ENCODE measurements at places on chromosomes 3 and 15.

DNA sequence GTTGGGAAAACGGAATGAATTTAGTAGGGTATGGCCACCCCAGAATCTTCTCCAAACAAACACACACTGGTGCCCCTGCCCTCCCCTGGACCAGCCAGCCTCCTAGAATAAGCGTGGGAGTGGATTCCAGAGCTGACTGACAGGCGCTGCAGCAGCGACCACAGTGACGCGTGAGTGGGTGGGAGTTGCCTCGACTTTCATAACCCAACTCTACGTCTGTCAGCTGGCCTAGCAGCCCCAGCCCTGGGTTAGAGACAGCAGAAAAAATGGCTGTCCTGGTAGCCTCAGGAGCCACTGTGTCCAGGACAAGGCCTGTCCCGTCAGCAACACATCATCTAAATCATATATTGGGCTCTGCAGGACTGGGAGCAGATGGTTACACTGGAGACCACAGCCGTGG, 10.0 kb downstream of the PLA2G4B start:
- DNase-seq, result no peak

- no peak for DNase-seq
Observed at GRCh38 chr3:123781138-123781537, 103.0 kb downstream of the MYLK start.

DNA sequence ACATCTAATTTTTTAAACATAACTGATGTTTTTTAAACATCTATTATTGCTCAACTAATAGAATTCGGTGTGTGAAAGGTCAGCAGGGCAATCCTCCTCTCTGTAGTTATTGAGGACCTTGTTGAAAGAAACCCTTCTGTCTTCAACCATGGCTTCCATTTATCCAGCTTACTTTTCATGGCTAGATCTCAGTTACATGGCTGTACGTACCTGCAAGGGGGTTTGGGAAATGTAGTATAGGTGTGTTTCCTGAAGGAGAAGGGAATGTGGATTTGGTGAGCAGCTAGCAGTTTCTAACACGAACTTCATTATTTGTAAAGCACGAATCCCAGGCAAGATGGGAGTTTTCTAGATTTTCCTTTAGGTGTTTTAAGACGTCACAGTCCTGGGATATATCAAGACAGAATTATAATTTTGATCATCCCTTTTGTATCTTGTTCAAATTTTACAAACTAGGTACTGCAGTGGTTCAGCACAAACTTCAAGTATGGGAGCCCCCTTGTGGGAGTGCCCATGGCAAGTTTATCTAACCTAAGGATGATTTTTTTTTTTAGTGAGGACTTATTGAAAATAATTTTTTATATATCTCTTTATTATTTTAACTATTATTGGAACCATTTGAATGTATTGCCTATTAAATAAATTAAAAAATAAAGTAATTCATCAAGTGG, 41.6 kb downstream of the FBXL2 start:
- no peak for DNase-seq

- no peak for DNase-seq
Observed at GRCh38 chr3:66532160-66532587, 31.4 kb upstream of the LRIG1 start.

- no peak for DNase-seq
Observed at GRCh38 chr15:60444289-60444912, 34.5 kb downstream of the ICE2 start.

- DNase-seq, result no peak
Observed at GRCh38 chr3:165854696-165855095, 17.5 kb upstream of the BCHE start.

- DNase-seq, result no peak
Observed at GRCh38 chr3:128490650-128490914, 2.4 kb downstream of the GATA2 start.

DNA sequence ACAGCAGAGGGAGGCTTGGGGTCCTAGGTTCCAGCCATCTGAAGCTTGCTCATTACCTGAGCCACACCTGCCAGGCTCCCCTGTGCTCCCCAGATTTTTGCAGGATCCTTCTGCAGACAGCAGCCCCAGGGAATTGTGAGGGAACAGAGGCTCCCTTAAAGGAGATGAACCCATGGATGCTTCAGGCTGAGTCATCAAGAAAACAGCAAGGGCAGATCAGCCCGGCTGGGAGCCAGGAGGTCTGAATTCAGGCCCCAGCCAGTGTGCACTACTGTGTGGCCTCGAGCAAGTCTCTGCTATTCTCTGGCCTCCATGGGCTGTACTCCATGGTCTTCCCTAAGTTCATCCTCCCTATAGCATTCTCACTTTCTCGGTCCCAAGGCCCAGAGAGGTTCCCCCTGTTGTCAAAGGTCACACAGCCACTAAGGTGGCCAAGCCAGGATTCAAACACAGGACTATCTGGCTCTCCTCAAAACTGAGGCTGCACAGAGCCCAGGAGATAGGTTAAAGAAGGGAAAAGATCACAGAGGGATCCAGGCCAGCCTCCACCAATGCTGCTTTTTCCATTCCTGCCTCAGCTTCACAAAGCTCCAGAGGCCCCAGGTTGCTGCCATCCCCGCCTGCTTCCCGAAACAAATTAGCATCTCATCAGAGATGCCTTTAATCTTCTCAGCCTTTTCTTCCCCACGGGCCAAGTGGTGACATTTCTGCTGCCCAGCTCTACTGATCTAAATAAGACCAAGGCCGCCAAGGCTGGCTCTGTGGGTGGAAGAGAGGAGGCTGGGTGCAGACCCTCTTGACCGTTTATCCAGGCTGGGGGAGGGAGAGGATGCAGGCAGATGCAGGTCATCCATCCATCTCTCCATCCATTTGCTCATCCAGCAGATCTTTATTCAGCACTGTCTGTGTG, 21.2 kb upstream of the GRIP2 start:
- no peak for DNase-seq

DNA sequence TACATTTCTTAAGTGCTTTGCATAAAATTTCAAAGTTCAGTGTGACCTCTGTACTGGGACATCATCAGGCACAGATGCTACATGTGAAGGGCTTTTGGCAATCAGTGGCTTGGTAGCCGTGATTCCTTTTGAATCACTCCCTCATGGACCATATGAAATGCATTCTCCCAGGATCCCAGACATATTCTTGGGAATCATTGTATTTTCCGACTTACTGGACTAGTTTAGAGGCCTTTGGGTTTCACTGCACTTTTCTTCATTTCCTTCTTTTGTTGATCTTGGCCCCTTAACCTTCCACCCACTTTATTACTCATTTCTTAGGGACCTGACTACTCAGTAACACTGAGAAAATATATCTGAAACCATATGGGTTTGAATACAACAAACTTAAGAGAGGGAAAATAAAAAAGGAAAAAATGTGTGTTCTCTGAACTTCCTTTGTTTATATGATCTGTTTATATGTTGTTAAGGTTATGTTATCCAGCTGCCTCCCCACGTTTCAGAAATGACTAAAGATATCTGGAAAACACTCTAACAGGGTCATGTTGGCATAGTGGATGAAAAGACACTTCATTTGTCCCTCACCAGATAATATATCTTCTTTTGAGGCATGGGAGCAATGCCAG, 35.1 kb downstream of the HMG20A start:
- no peak for DNase-seq

- DNase-seq, result no peak
Observed at GRCh38 chr15:63528138-63528659, 23.8 kb downstream of the USP3 start.

DNA sequence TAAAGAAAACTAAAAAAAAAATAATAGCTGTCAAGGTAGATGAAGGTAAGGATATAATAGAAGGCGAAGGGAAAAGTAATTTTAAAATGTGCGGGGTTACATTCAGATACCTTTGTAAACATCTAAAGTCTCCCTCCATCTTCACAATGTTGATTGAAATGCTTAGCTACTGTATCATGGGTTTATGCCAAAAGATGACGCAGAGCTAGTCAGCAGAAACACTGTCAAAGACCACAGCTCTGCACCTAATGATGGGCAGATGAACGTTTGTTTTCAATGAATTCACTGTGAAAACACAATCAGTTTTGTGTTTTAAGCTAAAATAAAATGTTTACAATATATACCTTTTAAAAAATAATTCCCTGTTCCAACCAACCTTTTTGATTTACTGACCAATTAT, 61.2 kb downstream of the RFTN1 start:
- DNase-seq, result no peak

DNA sequence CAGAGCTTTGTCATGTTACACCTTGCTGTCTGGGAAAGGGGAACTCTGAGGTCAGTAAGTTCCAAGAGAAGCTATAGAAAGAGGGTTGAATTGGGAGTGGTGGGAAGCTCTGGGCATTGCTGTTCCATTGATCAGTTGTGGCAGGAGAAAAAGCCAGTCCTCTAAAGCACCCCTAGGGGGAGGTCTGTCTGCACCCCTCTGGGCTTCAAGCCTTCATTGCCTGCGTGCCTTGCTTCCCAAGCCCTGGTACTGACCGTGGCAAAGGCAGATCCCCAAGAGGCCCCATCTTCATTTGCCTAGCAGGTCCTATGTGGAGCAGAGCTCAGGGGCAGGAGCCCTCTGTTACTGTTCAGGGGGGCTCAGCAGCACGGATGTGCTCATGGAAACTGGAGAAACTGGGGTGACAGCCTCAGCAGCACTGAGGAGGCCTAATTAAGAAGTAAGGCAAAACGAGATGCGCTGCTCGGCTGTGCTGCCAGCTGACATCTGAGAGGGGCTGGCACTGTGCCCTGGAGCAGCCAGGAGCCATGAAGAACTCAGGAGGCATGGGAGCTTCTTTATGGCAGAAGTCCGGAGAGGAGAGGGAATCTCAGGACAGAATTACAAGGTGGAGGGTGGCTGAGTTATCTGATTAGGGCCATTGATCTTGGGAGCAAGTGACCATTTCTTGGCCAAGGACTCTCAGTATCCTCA, 270.9 kb downstream of the RPLP1 start:
- no peak for DNase-seq

DNA sequence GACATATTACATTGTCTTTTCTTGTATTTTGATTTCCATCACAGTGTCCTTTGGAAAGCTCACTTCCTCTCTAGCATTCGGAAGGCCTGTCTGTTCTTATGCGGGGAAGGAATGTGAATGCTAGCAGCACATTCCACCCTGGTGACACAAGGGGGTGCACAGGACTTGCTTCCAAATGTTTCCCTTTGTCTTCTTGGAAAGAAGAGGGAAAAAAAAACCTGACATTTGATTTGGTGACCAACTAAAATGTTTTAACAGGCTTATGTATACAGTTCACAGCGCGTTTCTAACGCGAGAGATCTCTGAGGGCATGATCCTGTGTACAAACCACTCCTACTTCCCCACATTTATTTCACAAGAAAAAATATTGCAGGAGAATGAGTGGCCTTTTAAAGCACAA, 107.6 kb upstream of the FXR1 start:
- no peak for DNase-seq

DNA sequence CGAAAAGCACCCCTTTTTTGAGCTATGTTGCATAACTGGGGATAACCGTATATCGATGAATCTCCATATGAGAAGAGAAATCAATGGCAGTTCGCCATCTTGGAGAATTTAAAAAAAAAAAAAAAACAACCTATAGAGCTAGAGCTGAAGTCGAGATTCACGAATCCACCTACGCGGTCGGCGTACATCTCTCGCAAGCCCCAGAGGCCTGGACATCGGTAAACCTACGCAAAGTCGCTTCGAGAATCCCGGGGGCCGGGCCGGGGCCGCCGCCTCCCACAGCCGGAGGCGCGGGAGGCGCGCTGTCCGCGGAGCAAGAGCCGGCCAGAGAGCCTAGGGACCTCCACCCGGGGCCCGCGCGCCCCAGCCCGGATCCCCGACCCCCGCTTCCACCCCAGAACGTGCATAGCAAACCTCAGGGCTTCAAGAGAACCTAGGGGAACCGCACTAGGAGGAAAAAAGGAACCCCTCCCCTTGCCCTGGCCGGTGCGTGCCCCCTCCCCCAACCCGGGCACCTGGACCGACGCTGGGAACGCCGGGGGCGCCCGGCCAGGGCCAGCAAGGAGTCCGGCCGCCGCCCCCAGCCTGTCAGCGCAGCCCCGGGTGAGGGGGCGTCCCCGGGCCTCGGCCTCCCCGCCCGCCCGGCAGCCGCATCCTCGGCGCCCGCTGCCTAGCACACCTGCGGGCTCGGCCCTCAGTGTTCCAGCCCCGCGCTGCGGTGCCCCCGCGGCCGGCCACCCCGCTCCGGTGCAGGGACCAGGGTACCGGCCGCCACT, 567 bp downstream of the PFN2 start:
- DNase-seq, result peak; percentile 54

GRCh38 chr3:191958980-191959671, 498.2 kb downstream of the PYDC2 start:
- no peak for DNase-seq

GRCh38 chr3:42067326-42067725, 23.8 kb upstream of the TRAK1 start:
- DNase-seq, result no peak

DNA sequence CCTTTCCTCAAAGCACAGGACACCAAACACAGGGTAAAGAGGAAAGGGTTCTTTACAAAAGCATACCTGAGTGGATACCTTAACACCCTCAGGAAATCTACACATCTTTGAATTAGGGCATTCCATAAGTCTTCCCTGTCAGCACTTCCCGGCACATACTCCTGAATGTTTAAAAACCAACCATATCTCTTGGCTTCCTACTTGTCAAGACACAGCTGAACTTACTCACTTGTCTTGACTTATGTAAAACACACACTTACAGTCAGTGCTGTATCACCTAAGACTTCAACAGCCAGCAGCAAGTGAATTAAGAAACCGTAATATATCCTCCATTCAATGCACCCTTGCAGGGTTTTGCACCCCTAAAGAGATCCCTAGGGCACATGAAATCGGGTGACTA, 17.5 kb downstream of the IL1RAP start:
- DNase-seq, result no peak

DNA sequence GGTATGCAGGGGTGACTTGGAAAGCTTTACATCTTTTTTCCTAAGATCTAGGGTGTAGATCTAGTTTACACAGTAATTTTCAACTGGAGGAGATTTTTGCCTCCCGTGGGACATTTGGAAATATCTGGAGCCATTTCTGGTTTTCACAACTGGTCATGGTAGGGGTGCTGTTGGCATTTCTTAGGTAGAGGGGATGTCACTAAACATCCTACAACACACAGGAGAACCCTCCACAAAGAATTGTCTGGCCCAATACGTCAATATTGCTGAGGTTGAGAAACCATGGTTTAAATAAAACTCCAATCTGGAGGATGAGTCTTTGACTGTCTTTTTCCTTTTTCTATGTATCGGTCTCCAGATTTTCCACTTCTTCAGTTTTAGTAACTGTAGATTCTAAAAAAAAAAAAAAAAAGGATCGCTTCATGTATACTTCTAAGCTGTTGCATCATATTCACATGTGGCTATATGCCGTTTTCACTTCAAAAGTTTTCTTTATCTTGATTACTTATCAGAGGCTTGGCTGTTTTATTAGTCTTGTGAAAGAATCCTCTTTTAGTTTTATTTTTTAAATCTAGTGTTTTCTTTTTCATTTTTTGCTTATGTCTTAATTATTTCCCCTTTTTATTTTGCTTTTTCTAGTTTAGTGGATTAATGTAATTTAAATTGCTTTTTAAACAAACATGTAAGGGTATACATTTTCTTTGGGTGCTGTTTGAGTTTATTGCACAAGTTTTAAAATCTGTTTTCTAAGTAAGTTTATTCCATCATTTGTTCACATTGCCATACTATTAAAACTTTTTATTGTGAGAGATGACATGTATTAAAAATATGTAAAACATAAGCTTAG, 21.2 kb downstream of the UBE2Q2 start:
- no peak for DNase-seq

GRCh38 chr15:51253366-51253765, 85.0 kb downstream of the CYP19A1 start:
- DNase-seq, result no peak
